GM23338 (cell line): ENCODE measurements at places on chromosomes 7 and 10.
A peak's percentile ranks its signal among the peaks of the same experiment; 100 is the strongest.

GRCh38 chr7:1544178-1544895 is 11.7 kb downstream of the TMEM184A start:
- DNase-seq: no peak

DNA sequence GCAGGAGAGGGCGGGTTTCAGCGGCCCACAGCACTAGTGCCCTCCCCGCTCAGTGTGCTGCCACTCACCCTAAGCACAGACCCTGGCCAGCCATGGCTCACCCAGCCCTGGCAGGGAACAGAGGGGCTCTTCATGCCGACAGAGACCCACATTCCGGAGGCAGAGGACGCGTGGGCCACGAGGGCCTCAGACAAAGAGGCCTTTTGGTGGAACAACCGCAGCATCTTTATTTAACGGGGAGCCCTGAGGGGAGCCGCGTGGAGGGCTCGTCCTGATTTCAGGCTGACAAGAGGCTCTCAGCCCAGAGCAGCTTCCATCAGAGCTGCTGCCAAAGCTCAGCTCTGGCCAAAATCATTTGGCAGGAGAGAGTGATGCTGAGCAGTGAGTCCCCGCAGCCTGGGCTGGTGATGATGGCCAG is 127.8 kb downstream of the SH3PXD2A start:
- no peak for DNase-seq

- DNase-seq: no peak
Measured at GRCh38 chr10:14179251-14179650, 151.5 kb downstream of the FRMD4A start.

- DNase-seq: peak; percentile 91
Measured at GRCh38 chr7:26376175-26376917, 84.7 kb downstream of the SNX10 start.

GRCh38 chr10:77773631-77774426 is 136.2 kb upstream of the KCNMA1 start:
- no peak for DNase-seq

- peak; percentile 82 for DNase-seq
Measured at GRCh38 chr10:127196282-127197153, at the start of gene INSYN2A. INSYN2A (minus strand) TSS chr10:127196591; CDS start chr10:127176395, 20,196 bp downstream.

- no peak for DNase-seq
Measured at GRCh38 chr7:41116817-41117216, 586.1 kb downstream of the INHBA start.

DNA sequence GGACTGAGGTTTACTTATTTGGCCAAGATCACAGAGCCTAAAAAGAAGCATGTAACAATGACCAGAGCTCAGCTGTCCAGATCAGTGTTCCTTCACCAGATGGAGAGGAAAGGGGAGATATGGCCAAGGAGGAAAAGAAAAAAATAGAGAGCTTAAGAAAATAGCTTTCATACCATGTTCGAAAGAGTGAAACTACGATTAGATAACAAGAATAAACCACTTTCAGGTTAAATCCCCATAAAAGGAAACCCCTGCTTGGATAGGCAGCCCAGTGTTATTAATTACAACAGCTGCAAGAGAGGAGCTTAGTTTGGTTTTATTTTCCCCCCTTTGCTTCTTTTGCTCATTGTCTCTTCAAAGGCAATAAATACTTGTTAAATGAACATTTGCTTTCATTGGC is 160.8 kb downstream of the ZNF438 start:
- no peak for DNase-seq

DNA sequence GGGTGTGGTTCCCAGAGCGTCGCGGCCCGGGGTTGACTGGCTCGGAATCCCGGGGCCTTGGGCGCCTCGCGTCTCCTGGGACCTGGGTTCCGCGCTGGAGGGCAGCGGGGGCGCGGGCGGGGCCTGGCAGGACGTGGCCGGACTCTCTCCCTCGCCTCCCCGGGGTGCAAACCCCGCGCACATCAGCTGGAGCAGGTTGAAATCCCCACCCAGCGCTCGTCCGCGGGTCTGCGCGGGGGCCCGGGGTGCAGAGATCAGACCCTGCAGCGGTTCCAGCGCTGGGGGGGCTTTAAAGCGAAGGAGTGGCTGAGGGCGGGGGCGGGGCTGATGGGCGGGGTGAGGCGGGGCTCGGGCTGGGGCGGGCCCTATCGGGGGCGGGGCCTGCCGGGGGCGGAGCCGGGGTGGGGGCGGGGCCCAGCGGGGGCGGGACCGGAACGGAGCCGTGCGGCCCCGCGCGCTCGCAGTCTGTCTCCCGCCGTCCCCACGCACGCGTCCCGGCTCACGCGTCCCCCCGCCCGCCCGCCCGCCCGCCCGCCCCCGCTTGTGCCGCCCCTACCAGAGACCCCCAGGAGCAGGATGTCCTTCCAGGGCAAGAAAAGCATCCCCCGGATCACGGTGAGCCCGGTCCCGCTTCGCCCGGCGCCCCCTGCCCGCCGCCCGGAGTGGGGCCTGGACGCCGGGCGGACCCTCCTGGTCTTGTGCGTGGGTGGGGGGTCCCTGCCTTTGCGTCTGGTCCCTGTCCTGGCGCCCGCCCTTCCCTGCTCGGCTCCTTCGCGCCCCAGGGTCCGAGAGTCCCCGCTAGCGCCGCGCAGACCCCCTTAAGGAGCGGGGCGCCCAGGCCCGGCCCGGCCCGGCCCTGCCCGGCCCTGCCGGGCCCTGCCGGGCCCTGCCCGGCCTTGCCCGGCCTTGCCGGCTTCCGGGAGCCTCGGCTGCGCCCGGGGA is at the start of gene DPYSL4:
Gene DPYSL4 (plus strand): TSS at position 461 of the 942 bp plus-strand sequence. CDS start 116 bp downstream, at position 577.
- peak; percentile 48 for DNase-seq

- DNase-seq: no peak
Measured at GRCh38 chr10:27504808-27505460, 830 bp downstream of the RAB18 start.

GRCh38 chr10:90432866-90433265 is 425.0 kb downstream of the HTR7 start:
- DNase-seq: no peak

DNA sequence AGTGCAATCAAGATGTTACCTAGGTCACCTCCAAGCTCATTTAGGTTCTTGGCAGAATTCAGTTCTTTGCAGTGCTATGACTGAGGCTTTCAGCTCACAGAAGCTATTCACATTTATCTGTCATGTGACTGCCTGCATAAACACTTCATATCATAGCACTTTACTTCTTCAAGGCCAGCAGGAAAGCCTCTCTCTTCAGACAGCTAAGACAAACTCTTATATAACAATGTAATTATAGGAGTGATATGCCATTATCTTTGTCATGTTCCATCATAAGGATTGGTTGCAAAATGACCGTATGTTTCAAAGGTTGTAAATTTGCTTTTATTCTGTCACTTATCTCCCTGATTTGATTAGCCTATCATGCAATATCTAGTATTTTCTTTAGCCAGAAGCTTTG is 78.8 kb upstream of the TMEM196 start:
- DNase-seq: no peak

GRCh38 chr10:3433988-3434387 is 261.4 kb upstream of the PITRM1 start:
- DNase-seq: no peak

- no peak for DNase-seq
Measured at GRCh38 chr7:104814671-104815400, 199.2 kb upstream of the KMT2E start.

GRCh38 chr7:23472046-23472445 is 1.8 kb upstream of the IGF2BP3 start:
- DNase-seq: no peak

- no peak for DNase-seq
Measured at GRCh38 chr10:20771051-20771450, 126.1 kb downstream of the NEBL start.

GRCh38 chr10:109892117-109892516 is 31.2 kb downstream of the XPNPEP1 start:
- DNase-seq: no peak

GRCh38 chr7:112649560-112649959 is 140.6 kb downstream of the TMEM168 start:
- DNase-seq: no peak

GRCh38 chr7:12757443-12757842 is 70.0 kb downstream of the ARL4A start:
- DNase-seq: no peak

DNA sequence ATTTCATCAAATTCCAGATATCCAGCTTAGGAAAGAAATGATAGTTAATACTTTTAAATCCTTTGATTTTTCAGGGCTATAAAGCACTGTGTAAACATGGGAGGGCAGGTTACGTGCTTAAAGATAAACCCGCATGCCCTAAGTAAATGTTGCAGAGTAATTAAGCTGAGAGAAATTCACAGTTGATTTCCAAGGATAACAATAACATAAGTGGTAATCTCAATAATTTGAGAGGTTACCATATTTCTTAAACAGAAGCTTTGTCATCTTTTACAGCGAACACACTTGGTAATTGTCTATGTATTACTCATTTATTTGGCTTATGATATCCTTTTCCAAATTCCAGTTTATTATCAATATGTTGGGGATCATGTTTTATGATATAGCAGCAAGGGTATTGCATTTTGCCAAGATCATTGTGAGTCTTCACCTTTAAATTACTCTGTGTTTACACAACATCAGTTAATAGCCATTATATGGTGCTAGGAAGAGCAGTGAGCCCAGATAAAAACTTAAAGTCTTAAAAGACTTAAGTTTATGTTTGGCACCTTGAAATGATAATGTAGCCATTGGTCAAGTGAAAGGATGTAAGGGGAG is 15.4 kb downstream of the MGAM start:
- no peak for DNase-seq

GRCh38 chr7:127252778-127253280 is at the start of gene GRM8:
GRM8 (minus strand) TSS chr7:127252941.
- peak; percentile 87 for DNase-seq

DNA sequence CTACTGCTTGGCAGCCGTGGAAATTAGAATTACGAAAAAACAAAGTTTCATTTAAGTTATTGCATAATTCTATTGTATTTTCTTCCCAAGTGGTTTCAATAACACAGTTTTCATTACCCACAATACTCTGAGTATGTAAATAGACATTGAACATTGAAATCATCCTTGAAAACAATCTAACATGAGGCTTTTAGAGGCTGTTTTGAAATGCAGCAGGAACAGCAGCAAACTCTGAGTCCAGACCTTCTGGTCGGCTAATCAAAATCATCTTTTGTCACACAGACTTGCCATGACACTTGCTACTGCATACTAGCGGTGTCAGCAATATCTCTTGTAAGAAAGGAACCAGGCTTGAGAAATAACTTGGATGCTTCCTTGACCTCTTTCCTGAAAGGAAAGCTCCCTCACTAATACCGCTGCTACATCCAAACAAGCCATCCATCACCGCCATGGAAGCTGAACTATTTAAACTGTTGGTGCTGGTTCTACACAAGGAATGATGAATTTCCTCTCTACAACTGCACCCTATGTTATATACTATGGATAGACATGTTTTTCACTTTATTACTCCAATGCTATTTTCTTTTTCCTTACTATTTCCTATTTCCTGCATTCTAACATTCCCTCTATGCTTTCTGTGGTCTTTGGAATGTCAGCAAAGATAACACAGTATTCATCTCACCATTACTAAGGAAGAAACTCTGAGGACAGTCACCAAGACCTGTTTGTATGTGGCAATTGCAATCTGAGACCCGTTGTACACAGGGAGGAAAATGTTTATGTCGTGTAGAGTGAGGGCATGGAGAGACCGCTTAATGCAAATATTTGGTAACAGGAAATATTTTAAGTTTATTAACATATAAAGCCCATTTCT is 130.8 kb downstream of the ITGA8 start:
- DNase-seq: no peak

- DNase-seq: no peak
Measured at GRCh38 chr10:91287912-91288311, 67.4 kb downstream of the PCGF5 start.

DNA sequence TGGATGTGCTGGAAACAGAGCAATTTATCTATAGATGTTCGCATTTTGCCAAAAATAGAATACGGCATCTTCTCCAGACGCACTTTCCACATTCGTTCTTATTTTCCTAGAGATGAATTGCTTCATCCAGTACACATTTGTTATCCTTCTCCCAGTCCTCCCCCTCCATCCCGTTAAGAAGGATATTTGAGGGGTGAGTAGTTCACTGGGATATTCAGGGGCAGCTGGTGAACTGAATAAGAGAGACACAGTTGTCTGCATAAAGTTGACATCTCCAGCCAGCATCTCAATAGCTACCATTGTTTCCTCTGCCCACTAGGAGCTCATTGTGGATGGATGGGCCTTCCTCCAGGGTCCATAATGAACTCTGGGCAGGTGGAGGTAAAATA is 456.8 kb upstream of the NRP1 start:
- no peak for DNase-seq

DNA sequence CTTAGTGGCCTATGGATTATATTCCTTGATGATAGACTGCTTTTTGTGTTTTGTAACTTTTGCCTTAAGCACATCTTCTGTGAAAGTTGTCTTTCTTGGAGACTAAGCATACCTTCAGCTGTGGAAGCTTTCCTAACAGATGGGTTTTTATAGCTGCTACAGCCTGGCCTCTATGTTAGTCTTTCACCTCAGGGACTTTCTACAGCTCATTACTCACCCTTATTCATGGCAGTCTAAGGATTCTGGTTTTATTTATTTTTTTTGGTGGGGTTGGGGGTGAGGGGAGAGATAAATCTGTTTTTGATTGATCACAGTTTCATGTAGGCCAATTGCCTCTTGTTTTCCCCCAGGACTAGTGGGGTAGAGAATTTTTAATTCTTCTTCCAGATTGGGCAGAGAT is 219.9 kb downstream of the DKK1 start:
- DNase-seq: no peak

DNA sequence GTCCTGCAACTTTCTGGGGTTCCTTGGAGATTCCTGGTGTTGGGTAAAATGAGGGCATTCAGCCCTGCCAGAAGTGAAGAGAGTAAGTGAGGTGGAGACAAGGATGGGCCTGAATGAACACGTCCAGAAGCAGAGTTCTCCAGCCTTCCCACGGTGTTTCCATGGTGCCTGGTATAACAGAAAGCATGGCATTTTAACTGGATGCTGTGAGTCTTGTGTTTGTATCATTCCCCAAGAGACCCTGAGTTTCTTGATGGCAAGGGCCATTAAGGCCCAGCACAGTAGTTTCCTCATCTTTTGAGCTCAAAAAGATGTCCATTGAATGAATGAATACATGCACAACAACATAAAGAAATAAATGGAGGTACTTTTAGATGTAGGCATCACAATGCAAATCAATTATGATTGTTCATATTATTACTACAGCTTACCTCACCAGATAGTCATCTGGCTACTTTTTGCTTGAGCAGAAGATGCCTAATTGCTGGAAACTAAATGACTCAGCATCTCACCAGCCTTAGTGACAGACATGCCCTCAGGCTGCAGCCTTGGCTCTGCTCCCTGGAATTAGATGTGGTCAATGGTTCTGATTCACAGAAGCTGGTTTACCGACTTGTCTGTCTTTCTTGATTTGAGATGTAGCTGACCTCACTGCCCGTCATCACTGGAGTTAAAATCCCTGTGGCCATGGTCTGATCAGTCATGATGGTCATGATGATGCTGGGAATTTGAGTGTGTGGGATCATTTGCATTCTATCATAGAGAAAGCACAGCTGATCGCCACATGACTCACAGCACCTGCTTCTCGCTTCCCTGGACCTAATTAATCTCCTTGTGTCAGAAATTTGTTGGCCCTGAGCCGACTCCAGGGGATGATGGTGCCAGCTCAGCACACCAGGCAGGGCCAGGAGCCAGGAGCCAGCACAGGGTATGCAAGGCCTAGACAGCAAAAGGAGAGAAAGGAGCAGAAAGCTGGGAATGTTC is 83.9 kb downstream of the CXCL12 start:
- DNase-seq: no peak

- no peak for DNase-seq
Measured at GRCh38 chr10:16944402-16944801, 127.2 kb upstream of the RSU1 start.
